Stimulated activated CD4-positive, alpha-beta T cell treated with anti-CD3 and anti-CD28 coated beads, TNF-alpha, amount 100 ng/mL, for 4 hours (primary cell): ENCODE measurements at places on chromosomes 3 and 15.

GRCh38 chr3:184604039-184604601 lies 42.5 kb downstream of the EPHB3 start:
- no peak for DNase-seq

DNA sequence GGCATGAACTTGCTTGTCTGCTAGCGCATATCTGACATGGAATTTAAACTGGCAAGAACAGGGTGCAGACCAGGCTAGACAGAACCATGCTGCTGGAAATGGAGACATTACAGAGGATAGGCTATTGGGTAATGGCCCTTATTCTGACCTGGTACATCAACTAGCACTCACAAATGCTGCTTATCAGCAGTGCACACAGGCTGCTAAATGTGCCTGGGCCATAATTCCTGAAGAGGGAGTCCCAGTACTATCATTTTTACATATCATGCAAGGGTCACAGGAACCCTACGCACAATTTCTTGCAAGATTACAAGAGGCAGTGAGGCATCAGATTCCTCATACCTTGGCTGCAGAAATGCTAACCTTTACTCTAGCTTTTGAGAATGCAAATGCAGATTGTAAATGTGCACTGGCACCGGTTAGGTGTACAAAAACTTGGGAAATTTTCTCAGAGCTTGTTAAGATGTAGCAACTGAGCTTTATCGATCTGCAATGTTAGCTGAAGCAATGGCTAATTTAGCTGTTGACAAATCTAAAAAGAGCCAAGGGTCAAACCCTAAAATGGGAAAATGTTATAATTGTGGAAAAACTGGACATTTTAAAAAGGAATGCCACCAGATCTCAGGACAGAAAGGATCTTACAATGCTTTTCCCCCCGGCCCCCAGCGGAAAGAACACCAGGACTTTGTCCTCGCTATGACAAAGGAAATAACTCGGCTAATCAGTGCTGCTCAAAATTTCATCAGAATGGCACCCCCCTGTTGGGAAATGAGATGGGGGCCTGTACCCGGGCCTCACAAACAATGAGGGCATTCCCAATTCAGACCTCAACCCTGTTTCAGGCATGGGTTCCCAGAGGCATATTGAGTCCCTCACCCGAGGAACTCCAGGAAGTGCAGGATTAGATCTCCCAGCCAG lies 21.1 kb downstream of the CCRL2 start:
- no peak for DNase-seq

DNA sequence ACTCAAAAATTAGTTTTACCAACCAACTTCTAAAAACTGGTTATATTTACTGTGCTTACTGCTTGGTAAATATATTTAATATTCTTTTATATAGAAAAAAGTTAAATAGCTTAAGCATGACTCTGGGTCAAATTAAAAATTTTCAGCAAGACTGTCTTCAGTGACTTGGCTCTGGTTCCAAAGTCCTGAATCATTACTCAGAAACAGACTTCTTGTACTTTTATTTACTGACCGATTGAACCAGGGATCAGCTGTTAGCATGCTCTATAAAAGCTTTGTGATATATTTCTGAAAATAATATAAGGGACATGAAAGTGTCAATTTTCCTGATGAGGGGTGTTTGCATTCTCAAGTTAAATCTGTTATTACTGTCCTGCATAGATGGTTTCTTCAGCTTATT lies 164.3 kb downstream of the MCTP2 start:
- DNase-seq, result no peak

- no peak for DNase-seq
Observed at GRCh38 chr15:101386006-101386405, 91.0 kb upstream of the SNRPA1 start.

DNA sequence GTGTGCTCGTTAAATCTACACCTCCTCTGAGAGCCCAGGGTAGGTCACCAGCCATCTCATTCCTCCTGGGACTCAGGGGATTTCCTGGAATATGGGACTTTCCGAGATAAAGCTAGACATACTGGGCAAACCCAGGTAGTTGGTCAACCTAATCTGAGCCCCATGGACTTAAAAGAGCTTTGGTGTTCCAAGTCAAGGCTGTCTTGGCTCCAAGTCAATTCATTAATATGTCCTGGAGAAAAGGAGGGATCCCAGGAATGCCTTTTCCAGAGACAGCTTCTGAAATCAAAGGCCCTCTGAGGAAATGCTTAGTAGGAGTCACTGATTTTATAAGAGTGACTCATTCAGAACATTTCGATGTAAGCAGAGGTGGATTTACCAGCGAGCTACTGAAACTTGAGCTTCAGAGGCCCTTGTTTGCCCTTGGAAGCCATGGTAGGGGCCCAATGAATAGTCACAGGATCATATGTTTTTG lies 137.3 kb upstream of the UBE2E1 start:
- no peak for DNase-seq

GRCh38 chr3:65004795-65005295 lies 317.0 kb upstream of the ADAMTS9 start:
- no peak for DNase-seq

DNA sequence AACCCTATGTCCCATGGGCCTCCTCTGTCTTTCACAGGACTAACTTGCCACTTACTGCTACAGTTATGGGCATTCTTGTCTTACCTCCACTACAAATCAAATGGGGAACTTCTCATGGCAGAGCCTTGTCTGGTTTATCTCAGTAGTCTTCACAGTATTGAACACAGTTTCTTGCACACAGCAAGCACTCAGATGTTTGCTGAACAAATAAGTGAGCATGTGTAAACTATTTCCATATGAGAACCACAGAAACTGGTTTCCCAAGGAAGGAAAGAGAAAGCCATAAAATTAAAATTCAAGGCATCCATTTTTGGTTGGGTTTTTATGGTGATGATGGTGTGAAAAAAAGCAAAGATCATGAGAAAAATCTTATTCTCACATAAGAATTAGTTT lies 189.2 kb downstream of the MEX3B start:
- DNase-seq, result no peak

DNA sequence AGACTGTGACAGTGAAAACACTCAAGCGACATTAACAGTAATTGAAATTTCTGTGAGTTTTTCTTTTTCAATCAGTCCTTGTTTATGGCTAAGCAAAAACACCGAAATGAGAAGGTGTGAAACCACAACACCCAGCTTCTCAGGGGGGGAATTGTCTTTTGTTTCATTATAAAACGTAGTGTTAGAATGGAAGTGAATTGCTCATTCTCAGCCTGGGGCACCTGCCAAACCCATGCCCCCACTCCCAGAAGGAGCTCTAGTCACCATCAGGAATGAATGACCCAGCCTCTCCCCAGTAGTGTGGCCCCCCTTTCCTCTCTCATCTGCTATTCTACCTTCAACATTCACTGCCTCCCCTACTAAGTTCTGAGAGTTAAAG lies 185.8 kb upstream of the CFAP20DC start:
- no peak for DNase-seq

- DNase-seq, result no peak
Observed at GRCh38 chr3:176987901-176988650, 209.2 kb downstream of the TBL1XR1 start.

DNA sequence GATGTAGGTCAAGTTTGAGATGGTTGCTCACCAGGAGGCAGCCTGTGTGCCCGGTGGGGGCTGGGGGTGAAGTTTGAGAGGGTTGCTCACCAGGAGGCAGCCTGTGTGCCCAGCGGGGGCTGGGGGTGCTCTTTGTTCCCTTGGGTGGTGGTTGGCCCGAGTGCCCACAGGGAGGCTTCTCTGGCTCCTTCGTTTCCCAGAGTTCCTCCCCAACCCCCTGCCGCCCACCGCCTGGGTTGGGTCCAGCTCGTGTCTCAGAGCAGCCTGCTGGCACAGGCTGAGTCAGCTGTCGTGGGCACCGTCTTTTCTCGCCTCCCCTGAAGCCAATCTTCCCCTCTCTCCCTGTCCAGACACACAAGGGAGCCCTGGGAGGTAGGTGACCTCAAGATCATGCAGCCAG lies 3.1 kb downstream of the APBA2 start:
- no peak for DNase-seq

DNA sequence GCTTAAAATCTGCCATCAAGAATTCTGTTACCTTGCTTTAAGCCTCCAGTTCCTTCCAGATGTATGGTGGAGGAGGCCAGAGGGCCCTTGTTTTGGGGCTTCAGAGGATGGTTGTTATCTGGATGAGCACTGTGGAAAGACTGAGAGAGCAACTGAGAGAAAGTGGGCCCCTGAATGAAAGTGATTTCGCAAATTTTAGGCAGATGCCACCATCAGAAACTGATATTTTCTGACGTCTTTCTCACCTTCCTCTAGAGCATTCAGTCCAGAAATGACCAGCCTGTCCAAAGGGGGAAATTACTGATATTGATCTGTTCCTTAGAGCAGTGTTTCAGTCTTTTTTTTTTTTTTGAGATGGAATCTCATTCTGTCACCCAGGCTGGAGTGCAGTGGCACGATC lies 13.4 kb downstream of the B3GNT5 start:
- DNase-seq, result no peak

- DNase-seq, result no peak
Observed at GRCh38 chr3:52297242-52298148, 9.9 kb downstream of the GLYCTK start.

- no peak for DNase-seq
Observed at GRCh38 chr3:157487339-157487738, 15.9 kb downstream of the VEPH1 start.

- DNase-seq, result no peak
Observed at GRCh38 chr3:149449799-149450198, 24.7 kb upstream of the TM4SF4 start.

DNA sequence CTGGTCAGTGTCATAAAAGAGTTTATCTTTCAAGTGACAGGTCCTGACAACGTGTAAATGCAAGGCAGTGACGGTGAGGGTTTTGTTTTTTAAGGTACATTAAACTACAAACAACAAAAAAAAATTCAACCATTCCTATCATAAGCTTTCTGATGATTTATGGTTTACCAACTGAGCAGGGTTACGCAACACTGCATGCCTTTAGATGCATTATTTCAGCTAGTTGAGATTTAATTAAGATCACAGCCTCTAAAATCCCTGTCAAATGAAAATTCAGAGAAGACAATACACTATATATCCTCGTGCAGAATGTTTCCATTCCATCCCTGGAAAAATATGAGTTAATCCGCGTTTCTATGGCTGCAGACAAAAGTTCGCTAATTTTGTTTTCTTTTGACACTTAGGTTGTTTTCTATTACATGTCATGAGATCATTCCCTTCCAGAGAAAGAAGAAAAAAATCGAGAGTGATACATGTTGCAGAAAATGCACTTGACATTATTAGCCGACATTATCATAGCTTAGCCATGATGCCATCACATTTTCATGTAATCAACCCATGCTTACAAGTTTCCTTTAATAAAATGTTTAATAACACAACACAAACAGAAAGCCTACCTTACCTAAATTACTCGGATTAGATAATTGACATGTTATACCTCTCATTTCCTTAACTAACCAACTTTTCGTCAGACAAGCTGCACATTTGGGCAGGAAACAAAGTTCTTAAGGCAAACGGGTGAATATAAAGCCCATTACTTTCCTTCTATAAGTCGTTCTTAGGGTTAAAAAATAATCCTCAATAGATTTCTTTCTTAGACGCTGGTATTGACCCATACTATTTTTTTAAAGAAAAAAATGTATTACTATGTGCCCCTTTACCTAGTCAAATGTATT lies 521.2 kb downstream of the FOXP1 start:
- no peak for DNase-seq

DNA sequence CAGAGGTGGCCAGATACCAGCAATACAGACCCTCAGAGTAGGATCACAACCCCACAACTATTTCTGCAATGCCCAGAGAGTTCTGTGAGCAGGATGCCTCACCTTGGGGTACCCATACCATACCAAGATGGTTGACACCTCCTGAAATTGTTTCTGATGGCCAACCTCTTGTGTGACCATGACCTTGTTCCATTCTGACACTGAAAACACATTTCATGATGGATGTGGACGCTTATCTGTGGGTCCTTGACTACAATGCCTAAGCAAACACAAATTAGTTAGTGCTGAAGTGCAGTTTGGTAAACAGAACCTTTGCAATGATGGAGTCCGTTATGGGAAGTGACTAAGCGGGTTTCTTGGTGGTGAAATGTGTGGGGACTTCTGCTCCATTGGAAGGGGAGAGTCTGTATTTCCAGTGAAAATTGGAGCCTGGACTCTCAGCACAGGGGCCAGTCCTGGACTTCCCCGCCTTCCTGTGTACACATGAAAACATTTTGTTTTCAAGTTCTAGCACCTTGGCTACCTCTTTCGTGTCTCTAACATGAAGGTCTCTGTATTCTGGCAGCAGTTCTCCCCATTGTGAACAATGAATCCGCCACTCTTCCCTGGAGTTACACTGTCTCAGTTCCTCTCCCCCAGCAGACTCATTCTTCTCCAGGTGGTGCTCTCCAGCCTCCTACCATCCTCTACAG lies 106.2 kb downstream of the XXYLT1 start:
- no peak for DNase-seq

- no peak for DNase-seq
Observed at GRCh38 chr3:101155825-101156224, 162.6 kb upstream of the ABI3BP start.

DNA sequence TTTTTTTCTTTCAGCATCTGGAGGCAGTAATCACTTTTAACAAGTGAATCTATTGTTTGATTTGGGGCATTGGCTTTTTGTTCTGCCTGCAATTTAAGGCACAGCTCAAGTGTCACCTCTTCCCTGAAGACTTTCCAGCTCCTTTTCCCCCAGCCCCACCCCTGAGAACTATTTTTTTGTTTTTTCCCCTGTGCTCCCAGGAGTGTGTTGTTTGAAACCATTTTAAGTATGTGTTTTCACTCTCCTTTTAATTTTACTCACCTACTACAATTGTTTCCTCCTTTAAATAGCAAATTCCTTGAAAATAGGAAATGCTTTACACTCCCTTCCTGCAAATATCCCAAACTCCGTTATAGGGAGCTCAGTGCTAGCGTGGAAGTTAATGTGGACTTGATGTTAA lies 286.7 kb upstream of the PROK2 start:
- no peak for DNase-seq

DNA sequence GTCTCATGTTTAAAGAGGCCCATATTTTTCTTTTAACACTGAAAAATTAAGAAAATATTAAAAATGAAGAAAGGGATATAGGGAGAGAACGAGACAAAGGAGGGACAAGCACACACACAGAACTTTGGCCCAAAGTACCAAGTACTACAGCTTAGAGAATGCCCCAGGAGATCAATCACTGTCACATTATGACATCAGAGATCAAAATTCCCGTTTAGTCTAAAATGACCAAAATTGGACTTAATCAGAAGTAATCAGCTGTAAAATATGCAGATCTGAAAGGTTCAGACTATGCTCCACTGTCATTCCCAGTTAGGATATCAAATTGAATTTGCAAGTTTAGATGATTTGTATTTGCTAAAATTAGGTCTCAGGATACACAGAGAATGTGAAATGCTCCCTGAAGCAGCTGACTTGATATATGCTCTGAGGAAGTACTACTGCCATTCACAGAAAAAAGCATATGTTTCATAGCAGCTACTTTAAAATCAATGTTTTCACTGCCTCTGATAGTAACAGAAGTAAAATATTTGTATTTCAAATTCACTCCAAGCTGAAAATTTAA lies 123.0 kb downstream of the PEAK1 start:
- no peak for DNase-seq
